ENCODE measurements at places on chromosomes 3 and 15.

DNA sequence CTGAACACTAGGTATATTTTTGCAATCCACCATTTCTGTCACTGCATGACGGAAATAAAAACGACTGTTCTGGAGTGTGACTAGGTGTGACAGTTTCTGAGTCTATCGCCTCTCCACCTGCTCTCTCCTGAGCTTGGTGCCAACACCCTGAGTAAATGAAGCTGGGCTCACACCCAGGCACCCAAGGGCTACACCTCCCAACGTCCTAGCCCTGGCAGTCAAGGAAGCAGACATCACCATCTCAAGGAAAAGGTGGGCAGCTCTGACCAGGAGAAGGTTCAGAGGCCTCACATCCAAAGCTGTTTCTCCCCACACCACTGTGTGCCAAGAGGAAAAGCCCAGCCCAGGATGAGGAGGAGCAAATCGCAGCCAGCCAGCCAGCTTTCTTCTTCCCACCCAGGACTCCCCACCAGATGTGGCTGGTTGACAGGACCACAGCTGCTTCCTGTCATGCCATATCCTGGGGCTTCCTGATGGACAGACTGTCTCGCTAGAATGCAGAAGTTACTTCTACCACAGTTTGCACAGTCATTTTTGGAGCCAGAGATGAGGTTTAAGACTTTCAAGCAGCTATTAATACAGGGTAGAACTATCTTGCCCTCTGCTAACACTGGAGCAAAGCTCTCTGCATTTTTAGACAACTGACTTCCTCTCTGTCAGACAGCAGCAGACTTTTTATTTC is 3.3 kb downstream of the SCAMP2 start:
- no peak for DNase-seq

DNA sequence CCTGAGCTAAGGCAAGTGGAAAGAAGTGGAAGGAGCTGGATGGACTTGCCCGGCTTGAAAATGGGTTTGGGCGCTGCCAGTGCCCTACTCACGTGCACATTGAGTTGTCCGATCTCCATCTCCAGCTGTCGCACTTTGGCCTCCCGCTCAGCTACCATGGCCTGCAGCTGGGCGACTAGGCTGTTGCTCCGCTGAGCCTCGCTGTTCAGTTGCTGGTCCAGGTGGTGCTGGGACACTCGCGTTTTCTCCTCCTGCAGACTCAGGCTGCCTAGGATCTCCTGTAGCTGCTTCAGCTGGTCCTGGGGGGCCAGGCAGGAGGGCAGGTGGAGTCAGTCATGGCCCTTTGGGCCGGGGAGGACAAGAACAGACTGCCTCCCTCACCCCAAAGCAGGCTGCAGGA is 33.0 kb upstream of the HHATL start:
- DNase-seq: no peak

DNA sequence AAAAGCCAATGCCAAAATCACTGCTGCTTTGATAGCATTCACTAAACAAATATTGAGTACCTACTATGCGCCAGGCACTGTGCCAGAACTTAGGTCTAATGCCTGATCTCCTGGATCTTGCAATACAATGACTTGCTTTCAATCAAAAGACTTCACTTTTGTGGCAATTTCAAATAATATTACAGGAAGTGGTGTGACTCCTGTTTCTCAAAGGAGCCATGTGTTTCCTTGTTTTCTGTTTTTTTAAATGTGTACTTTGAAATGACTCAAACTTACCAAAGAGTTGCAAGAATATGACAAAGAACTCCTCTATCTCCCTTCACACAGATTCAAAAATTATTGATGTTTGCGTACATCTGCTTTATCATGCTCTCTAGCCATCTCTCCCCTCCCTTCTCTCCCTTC is 18.3 kb downstream of the OSBPL10 start:
- no peak for DNase-seq

GRCh38 chr3:65381496-65382010 is 657.2 kb downstream of the MAGI1 start:
- no peak for DNase-seq

DNA sequence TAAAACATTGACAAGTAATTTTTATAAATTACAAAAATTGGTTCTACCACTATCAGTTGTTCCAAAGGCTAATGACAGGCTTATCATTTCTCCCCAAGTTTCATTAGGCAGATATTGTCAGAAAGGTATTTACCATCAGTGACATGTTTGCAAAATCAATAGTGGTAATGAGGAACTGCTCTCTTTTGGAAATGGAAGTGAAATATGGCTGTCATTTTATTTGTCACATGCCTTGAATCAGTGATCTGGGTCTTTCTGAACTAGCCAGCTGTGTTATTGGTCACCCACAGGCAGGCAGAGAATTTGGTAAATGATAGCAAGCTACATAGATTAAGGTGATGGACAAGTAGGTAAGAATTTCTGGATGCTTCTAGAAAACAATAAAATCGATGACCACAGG is 268.0 kb upstream of the ARHGEF26 start:
- DNase-seq: no peak

DNA sequence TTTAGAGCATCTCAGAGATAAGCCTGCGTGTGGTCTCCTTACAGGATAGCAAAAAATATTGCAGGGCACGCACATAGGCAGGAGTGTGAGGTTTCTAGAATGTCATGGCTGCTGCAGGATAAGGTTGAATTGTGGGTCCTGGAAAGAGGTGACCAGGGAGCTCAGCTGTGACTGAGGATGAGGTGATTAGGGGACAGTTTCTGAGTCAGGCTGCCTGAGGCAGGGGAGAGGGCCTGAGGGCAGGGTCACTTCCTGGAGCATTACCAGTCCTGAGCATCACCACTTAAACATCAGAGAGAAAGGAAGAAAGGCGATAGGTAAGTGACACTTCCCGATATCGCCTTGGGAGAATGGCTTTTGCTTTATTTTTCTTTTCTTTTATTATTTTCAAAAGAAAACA is 813.8 kb downstream of the TUSC7 start:
- no peak for DNase-seq

DNA sequence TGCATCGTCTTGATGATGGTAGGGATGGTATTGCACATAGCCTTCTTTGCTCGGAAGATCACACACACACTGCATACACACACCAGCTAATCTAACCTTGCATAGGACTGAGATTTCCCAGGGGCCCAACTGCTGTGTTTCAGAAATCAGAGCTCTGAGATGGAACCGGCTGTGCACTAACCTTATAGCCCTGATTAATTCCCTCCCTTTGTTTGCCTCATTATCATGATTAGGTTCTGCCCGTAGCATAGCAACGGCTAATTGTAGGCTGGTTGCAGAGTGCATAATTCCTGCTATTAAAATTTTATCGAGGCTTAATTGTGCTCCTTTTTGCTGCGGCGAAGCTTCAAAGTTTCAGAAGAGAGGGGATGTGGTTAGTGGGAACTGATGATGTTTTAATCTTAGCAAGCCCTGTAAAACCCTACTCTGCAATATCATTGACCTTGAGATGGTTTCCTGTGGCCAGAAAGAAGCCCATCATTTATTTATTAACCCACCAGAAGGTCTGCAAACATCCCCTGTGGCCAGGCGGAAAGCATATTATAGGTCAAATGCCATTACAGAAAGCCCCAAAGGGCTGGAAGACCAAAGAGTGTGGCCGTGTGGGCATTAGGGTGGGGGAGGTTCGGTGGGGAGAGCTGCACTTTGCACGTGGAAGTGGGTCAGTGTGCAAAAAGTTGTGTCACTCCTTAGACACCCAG is 56.2 kb upstream of the GLCE start:
- no peak for DNase-seq

DNA sequence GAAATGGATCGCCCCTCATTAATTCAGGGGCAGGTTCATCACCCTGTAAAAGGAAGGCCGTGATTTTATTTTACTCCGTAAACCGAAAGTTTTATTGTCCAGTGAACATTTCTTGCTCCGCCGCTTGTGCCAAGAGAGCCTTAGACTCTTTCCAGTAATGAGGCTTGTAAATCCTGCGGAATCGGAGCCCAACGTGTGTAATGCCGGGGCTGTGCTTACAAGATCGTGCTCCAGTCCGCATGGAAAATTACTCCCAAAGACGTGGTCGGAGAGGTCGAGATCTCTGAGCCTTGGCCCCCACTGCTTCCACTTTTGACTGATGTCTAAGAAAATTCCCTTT is 649 bp upstream of the PLOD2 start:
- no peak for DNase-seq

GRCh38 chr3:9124730-9125129 is 124.7 kb downstream of the SRGAP3 start:
- DNase-seq: no peak

DNA sequence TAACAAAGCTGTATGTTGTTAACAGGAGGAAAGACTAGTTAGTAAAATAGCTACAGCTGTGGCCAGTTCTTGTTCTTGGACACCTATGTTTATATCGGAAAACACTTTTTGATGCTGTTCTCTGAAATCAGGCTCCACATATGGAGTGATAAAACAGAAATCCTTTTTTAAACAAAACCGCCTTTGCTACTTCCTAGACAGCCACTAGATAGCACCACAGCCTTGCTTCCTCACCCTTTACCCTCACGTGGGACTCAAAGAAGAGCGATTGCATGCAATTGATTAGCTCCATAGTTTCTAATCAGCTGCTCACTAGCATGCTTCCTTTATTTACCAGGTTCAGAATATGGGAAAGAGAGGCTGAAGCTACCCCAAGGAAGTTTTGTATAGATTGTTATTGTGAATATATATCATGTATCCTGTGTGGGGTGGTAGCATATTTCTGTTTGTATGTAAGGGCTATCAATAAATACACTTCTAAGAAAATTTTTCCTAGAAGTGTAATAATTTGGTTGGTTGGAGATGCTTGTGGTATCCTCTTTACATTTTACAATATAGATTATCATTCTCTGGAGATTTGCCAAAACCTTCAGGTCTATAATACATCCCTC is 4.3 kb upstream of the MTFMT start:
- DNase-seq: no peak

DNA sequence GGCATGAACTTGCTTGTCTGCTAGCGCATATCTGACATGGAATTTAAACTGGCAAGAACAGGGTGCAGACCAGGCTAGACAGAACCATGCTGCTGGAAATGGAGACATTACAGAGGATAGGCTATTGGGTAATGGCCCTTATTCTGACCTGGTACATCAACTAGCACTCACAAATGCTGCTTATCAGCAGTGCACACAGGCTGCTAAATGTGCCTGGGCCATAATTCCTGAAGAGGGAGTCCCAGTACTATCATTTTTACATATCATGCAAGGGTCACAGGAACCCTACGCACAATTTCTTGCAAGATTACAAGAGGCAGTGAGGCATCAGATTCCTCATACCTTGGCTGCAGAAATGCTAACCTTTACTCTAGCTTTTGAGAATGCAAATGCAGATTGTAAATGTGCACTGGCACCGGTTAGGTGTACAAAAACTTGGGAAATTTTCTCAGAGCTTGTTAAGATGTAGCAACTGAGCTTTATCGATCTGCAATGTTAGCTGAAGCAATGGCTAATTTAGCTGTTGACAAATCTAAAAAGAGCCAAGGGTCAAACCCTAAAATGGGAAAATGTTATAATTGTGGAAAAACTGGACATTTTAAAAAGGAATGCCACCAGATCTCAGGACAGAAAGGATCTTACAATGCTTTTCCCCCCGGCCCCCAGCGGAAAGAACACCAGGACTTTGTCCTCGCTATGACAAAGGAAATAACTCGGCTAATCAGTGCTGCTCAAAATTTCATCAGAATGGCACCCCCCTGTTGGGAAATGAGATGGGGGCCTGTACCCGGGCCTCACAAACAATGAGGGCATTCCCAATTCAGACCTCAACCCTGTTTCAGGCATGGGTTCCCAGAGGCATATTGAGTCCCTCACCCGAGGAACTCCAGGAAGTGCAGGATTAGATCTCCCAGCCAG is 21.1 kb downstream of the CCRL2 start:
- DNase-seq: no peak

DNA sequence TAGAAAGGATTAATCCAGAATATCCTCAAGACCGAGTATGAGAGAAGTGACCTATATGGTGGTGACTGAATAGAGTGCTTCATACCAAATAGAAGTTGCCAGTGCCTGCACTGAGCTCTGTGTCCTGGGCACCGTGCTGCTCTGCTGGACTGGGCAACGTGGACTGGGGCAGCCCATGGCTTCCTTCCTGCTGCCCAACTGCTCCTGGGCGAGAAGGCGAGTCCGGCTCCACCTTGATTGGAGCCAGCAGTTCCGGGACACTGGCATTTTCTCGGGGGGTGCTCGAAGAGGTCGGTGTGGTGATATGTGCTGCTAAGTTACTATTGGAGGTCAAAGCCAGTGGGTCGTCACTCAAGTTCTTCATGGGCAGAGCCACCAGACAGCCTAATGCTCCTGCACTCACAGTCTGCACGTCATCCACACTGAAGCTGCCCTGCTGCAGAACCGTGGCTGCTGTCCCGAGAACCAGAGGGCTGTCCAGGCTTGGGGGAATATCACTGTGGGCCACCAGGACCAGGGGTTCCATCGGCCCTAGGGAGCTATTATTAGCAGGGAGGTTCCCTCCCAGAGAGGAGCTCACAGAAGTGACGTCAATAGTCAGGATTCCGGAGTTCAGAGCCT is 14.1 kb downstream of the ZXDC start:
- no peak for DNase-seq

GRCh38 chr3:97968376-97968775 is 3.9 kb downstream of the RIOX2 start:
- DNase-seq: no peak

DNA sequence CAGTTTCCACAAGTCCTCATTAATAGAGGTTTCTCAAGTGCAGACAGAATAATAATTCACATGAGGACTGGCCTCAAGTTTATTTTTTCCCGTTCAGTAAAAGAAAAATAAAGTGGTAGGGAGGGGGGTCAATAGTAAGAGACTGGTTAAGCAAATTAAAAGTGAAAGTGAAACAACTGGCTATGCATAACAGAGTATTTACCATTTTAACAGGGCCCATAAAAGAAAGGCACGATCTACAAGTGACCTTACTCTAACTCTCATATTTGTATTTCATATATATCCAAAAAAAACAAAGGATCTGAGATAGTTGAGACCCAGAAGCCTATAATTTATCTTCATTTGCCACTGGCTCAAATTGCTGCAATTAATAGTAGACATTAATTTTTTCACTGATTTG is 686.3 kb downstream of the NTRK3 start:
- DNase-seq: no peak

- no peak for DNase-seq
Observed at GRCh38 chr3:197540961-197541377, 14.8 kb downstream of the BDH1 start.

- DNase-seq: no peak
Observed at GRCh38 chr3:25448750-25449692, 21.0 kb downstream of the RARB start.

- DNase-seq: no peak
Observed at GRCh38 chr15:37057831-37058230, 42.5 kb downstream of the MEIS2 start.

DNA sequence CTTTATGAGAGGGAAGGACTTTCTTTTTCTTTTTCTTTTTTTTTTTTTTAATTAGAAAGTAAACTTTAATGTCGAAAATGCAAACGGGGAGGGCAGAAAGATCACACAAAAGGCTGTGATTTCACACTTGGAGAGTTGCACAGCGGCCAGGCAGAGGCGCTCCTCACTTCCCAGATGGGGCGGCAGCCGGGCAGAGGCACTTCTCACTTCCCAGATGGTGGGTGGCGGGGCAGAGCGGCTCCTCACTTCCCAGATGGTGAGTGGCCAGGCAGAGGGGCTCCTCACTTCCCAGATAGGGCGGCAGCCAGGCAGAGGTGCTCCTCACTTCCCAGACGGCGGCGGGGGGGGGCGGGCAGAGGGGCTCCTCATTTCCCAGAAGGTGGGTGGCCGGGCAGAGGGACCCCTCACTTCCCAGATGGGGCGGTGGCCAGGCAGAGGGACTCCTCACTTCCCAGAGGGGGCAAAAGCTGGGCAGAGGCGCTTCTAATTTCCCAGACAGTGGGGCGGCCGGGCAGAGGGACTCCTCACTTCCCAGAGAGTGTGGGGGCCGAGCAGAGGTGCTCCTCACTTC is 88.6 kb downstream of the ATP2B2 start:
- DNase-seq: no peak

GRCh38 chr3:140712301-140712700 is 34.4 kb downstream of the TRIM42 start:
- no peak for DNase-seq

Measured in progenitor cell of endocrine pancreas (in vitro differentiated cells).